ENCODE measurements at places on chromosomes 2 and 18.

DNA sequence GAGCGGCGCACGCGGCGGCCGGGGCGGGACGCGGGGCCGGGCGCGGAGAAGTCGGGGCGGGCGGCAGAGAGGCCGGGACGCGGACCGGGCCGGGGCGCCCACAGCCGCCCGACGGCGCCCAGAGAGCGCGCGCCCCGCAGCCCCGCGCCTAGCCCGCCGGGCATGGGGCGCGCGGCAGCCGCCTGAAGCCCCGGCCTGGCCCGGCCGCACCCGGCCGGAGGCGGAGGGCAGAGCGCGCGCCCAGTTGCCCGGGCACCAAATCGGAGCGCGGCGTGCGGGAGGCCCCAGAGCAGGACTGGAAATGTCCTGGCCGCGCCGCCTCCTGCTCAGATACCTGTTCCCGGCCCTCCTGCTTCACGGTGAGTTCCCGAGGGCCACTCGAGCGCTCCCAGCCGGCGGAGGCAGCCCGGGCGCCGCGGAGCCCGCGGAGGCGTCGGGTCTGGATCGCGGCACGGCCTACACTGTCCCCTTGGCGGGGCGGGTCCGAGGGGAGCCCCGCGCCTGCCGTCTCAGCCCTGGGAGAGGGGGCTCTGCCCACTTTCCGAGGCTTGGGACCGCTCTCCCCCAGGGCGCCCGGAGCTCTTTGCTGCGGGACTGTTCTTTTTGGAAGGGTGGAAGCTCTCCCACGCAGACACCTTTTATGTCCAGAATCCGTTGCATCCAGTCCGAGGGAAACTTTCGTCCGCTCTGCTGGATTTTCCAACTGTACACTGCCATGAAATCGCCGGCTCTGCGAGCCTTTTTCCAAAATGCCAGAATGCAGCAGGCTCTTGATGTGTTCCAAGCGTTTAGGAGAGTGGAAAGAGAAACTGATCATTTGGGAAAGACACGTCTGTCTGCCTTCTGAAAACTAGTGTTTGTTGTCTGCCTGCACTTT is 484 bp downstream of the APCDD1 start:
- no peak for DNase-seq

DNA sequence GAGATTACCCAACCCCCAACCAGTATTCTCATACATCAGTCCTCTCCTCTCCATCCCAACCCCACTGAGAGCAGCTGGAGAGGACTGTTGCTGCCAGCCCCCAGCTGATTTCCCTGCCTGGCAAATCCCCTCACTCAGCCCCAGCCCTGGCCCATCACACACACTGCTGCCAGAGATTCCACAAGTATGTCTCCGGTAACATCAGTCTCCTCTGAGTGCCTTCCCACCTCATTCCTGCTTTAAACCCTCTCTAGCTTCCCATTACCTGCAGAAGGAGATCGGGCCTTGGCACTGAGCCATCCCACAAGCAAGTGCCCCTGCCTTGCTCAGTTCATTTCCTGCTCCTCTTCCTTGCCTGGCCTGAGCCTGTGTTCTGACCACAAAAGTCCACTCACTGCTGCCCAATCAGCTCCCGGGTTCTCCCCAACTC is 50.6 kb upstream of the ZFP36L2 start:
- DNase-seq = no peak

DNA sequence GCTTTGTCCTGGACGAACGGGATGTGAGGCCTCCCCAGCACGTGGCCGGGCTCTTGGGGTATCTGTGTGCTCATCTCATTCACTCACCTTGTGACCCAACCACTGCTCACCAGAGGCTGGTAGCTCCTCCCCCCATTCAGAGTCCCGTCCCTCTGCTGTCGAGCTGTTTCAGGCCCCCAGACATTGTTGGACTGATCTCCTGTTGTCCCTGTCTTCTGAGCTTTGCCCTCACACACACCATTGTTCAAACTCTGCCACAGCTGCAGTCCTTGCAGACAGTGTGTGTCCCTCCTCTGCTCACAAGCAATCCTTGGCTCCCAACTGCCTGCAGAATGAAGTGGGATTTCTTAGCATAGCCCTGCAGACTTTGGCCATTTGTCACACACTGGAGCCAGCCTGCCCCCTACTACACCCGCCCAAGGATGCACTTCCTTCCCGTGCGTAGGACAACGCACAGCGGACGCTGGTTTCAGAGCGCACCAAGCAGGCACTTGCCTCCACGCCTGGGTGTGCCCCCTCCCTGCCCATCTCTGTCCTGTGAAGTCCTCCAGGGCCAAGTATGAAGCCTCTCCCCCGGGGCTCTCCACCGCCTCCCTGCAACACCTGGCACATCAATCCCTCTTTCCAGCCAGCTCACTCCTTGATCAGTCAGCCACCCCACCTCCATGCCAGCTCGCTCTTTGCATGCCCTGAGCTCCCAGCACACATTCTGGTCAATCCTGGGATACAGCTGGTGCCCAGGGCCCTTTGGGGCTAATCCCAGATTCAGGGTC is 16.5 kb upstream of the PRLH start:
- no peak for DNase-seq

- peak; percentile 86 for DNase-seq
Observed at GRCh38 chr2:109510136-109511028, 103.4 kb downstream of the SEPTIN10 start.

GRCh38 chr2:128594953-128595677 is 276.4 kb upstream of the HS6ST1 start:
- DNase-seq = no peak

GRCh38 chr2:14941151-14941631 is 308.7 kb downstream of the LRATD1 start:
- DNase-seq = no peak

DNA sequence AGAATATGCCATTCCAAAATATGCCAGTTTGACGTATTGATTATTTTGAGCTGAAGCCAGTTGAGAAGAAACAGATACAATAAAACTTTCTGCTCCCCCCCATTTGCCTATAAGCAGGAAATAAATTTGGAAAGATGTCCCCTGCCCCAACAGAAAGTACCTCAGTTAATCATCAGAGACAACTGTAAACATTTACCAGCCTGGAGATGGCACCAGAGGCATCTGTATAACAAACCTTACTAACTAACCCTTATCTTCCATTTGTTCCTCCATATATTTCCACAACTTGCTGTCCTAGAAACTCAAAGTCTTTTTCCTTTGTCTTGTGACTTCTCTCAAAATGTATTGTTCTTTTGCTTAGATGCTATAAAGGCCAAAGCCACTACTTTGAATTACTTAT is 93.8 kb downstream of the AKAIN1 start:
- DNase-seq = no peak

DNA sequence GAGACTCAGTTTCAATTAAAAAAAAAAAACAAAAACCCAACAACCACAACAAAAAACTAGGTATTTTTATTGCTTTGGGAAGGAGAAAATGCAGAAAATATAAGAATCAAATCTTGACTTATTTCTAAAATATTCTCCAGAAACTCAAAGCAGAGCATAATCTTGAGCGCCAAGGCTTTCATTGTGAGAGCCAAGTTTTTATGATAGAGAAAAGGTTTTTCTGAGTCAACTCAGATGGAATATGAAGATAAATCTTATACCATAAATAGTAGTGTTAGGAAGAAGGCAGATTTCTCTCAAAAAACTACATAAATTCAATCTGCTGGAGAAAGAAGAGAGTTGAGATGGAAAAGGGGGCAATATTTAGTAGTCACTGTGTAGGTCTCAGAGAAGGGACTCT is 121.2 kb upstream of the OSR1 start:
- DNase-seq = no peak

DNA sequence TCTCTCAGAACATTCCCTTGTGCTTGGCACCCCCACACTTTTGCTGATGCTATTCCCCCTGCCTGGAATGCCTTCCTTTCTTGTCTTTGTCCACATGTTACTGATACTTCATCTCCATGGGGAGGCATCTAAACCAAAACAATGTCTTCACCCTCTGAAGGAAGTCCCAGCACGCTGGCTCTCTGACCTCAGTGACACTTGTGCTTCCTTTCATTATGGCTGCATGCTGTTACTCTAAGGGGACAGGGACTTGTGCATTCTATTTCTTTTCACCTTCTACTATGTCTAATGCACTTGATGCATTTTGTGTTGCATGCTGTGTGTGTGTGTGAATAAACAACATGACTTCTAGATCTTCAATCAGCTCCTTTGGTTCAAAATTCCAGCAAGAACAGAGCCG is 24.6 kb downstream of the EFR3B start:
- no peak for DNase-seq

GRCh38 chr2:240622531-240623235 is 2.6 kb upstream of the GPR35 start:
- DNase-seq = peak; percentile 73

DNA sequence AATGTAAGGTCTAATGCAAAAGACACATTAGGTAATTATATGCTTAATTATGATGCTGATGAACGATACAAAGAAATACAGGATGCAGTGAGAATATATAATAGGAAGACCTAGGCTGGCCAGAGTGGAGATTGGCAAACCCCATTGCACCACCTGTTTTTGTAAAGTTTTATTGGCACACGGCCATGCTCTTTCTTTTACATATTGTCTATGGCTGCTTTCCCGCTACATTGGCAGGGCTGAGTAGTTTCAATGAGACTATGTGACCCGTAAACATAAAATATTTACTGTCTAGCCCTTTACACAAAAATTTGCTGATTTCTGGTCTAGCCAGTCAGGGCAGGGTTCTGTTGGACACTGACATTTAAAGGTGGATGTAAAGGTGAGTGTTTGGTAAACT is 5.4 kb downstream of the SEC11C start:
- no peak for DNase-seq

- no peak for DNase-seq
Observed at GRCh38 chr2:111046670-111047069, 74.0 kb upstream of the BCL2L11 start.

DNA sequence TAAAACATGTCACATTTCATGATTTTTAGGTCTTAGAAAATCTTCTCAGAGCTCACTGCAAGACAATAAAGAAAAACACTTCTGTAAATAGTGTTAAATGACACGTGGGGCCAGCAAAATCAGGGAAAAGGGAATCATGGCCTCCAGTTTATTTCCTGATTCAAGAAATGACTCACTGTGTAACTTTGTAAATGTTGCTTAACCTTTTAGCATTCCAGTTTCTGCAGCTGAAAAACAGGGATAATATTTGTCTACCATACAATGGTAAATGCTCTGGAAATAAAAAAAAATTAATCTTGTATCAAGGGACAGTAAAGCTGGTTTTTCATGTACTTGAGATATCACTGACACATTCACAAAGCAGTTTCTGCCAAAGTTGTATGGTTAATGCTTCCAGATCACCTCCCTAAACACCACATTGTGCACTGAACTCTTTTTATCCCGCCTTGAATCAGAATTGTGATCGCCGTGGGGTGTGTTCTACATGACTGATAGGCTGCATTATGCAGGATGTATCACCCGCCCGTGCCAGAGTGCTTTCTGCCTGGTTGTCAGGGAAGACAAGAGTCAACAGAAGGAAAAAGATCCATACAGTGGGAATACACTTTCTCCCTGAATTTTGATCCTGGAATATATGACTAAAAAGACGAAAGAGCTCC is 238.8 kb downstream of the IKZF2 start:
- DNase-seq = no peak
